Suppressor macrophage (primary cell): ENCODE measurements at places on chromosomes 7 and 10.

GRCh38 chr7:123346766-123347165, 147.0 kb upstream of the SLC13A1 start:
- DNase-seq: no peak

DNA sequence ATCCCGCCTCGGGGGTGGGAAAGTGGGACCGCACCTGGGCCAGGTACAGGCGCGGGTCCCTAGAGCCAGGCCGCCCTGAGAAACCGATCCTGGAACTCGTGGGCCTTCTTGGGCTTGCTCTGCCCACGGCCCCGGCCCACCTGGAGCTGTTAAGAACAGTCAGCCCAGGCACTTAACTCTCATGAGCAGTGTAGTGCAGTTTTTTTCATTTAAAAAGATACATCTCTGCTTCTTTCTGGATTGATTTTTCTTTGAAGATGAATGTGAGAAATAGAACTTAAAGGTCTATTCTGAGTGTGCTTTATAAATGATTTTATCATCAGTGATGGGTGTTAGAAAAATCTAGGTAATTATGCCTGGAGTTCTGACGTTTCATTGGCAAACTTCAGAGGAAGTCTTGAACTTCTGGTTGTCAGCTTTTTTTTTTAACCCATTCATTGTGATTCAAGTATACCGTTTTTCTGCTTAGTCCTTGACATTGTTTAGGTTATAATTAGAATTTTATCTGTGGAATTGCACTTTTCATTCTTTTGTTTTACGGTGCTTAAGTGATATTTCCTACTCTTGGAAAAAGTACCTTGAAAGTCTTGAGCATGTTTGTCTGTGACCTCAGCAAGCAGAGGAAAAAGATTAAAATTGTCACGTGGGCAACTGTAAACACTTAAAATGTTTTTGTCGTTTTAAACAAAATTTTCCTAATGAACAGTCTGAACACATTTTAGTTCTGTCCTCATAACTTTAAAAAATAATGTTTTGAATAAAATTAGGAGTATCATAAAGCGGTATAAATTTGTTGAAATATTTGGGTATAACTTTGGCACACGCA, 906 bp downstream of the CDK1 start:
- no peak for DNase-seq

GRCh38 chr10:86712317-86712707, 44.0 kb downstream of the LDB3 start:
- peak; percentile 9 for DNase-seq

DNA sequence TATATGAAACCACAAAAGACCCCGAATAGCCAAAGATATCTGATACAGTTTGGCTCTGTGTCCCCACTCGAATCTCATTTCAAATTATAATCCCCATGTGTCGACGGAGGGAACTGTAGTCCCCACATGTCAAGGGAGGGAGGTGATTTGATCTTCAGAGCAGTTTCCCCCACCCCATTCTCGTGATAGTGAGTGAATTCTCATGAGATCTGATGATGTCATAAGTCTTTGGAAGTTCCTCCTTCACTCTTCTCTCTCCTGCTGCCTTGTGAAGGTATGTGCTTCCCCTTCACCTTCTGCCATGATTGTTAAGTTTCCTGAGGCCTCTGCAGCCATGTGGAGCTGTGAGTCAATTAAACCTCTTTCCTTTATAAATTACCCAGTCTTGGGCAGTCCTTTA, 13.0 kb downstream of the ELAPOR2 start:
- DNase-seq: no peak

- DNase-seq: no peak
Observed at GRCh38 chr7:25802473-25802872, 349.5 kb upstream of the NFE2L3 start.

DNA sequence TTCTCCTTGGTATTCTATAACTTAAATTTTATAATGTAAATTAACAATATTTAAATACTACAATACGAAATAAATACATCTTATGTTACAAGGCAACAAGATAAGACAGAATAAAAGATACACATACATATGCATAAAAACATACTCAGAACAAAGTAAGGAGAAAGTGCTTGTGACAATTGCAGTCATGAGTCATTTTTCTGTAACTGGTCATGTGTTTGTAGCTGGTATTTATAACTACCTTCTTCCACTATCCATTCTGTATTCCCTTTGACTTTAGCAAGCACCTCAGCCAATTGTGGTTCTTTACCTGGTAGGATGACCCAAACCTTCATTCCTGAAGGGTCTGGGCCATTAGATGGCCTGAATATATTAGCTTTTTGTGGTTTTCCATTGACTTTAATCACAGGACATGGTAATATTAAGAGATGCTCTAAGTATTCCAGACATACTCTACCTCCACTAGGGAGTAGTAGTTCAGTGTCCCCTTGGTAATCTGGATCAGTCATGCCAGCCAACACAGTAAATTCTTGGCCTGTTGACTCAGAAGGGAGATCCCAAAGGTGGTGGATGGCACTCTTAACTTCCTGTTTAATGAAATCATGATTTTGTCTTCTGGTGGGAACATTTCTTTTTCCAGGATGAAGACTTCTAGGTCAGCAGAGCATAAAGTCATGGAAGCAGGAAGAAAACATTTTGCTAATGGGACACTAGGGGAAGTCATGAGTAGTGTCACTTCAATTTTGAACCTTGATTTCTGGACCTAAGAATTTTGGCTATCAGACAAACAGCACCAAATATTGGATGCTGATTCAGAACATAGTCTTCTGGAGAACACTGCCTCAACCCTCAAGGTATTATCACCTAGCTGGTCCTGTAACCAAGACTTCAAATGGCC, 733.7 kb upstream of the IGFBP3 start:
- no peak for DNase-seq

- DNase-seq: no peak
Observed at GRCh38 chr7:44530990-44531389, 10.1 kb downstream of the NPC1L1 start.

GRCh38 chr10:119250641-119251314, 43.4 kb downstream of the GRK5 start:
- DNase-seq: peak; percentile 7

GRCh38 chr10:71383972-71384687, 12.6 kb upstream of the CDH23 start:
- peak; percentile 87 for DNase-seq

- DNase-seq: peak; percentile 16
Observed at GRCh38 chr7:149598721-149599308, 101.2 kb upstream of the ZNF746 start.

DNA sequence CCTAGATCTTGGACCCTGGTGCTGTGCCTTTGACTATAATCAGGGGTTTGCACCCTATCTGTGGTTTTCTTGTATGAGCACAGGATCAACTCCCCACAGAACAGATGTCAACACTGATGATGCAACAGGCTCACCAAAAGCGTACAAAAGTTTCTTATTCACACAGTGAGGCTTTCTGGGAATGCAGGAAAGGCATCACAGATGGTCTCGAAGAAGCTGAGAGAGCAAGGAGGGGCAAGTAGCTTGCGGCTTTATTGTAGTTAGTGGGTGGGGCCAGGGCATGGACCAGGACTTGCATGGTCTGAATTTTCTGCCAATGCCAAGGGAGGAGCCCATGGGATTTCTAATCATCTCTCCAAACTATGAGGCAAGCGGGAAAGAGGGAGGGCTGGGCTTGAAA, 46.2 kb downstream of the SEC61G start:
- DNase-seq: no peak

GRCh38 chr7:2626498-2627117, 5.2 kb upstream of the TTYH3 start:
- DNase-seq: no peak

DNA sequence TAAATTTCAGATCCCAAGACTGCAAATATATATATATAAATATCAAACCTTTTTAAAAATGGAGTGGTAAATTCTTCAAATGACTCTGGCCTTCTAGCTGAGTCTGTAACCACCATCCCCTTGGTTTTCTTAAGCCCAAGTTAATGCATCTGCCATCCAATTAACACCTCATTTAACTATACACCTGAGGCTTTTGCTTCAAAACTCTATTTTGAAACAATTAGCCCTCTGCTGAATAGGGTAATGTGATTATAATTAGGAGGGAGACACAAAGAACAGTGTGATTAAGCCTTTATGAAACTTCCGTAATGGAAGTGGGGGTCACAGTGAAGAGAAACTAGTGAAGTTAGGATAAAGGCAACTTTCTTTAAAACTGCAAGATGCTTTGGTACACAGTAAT, 83.6 kb downstream of the GPR37 start:
- DNase-seq: no peak

GRCh38 chr7:127253281-127254162, 781 bp upstream of the GRM8 start:
- peak; percentile 81 for DNase-seq

GRCh38 chr10:35650894-35651293, 8.8 kb upstream of the FZD8 start:
- no peak for DNase-seq

- no peak for DNase-seq
Observed at GRCh38 chr10:24054421-24054820, 154.5 kb upstream of the KIAA1217 start.

DNA sequence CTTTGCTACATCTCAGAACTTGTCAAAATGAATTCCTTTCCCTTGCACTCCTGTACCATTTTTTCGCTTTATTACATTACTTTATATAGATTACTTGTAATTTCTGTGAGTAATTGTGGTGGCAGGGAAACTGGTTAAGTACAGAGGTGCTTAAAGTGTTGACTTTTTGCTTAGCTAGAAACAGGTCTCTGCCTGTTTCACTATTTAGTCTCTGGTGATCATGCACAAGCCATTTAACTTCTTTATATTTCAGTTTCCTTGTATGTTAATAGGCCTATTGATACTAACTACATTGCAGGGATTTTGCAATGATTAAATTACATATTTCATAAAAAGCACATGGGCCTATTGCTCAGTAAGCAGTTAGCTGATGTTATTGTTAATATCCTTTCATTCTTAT, 233.8 kb downstream of the PRKG1 start:
- no peak for DNase-seq

DNA sequence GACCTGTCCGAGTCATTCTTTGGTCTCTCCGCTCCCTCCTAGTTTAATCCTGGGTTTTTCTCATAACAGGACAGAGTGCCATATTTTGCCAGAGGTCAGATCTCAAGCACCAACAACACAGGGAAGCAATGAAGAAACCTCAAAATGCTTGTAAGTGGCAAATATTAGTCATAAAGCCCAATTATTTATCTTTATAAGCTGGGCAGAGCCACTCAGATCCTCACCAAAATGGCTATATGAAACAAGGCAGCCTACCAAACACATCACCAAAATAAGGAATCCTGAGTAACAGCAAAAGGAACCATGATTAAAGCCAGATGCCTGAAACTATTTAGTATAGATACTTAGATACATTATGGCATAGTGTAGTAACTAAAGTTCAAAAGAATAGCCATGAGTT, 4.7 kb downstream of the ECD start:
- no peak for DNase-seq

DNA sequence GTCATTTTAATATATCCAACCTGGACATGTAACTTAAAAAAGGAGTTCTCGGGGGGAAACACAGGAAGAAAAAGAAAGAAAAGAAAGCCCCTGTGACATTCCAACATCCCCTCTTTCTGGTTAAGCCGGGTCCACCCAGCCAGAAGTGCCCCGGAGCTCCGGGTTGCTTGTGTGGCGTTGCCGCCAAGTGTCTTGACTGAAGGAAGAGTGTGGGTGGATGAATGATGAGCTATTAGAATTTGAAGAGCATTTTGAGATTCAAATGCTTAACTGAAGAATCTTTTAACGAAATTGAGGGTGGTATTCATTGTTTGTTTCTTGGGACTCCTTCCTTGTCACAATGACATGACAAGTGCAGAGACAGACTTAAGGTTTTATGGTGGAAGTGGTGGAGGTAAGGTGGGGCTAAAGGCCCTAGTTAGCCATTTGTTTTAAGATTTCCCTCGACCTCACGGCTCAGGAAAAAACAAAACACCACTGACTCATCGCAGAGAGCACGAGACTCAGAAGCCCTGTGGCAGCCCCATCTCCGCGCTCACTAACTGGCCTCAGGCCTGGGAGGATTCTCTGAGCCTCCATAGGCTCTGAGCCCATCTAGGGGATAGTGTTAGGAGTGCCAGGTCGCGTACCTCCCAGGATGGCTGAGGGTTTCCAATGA, 1.8 kb upstream of the GLI3 start:
- no peak for DNase-seq

- DNase-seq: no peak
Observed at GRCh38 chr10:25901199-25901598, 32.8 kb upstream of the MYO3A start.

- DNase-seq: peak; percentile 57
Observed at GRCh38 chr7:134724606-134725005, 54.8 kb upstream of the CALD1 start.

GRCh38 chr10:102777711-102778453, 34.1 kb downstream of the WBP1L start:
- DNase-seq: peak; percentile 13

DNA sequence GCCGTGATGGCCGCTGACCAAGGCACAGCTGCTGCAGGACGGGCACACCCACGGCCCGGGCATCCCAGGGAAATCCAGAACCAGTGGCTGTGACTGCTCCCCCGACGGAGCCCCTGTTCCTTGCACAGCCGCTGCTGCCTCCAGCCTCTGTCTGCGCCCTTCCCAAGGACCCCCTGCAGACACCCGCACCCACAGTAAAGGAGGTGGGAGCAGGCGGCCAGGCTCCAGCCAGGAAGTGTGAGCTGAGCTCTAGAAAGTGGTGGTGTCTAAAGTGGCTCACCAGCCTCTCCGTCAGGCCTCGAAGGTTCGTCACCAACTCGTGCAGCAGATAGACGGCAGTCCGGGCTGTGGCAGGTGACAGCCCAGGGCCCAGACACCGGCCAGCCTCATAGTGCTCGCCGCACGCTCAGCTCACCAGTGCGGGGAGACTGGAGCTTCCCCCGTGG, 306.7 kb downstream of the DNAJB6 start:
- no peak for DNase-seq

- DNase-seq: no peak
Observed at GRCh38 chr10:91296471-91296870, 76.0 kb downstream of the PCGF5 start.

- DNase-seq: no peak
Observed at GRCh38 chr7:424961-425793, 94.5 kb downstream of the PDGFA start.

GRCh38 chr7:30852744-30853288, 58.8 kb upstream of the AQP1 start:
- DNase-seq: no peak

- DNase-seq: no peak
Observed at GRCh38 chr7:117808910-117809705, 64.1 kb downstream of the CTTNBP2 start.

DNA sequence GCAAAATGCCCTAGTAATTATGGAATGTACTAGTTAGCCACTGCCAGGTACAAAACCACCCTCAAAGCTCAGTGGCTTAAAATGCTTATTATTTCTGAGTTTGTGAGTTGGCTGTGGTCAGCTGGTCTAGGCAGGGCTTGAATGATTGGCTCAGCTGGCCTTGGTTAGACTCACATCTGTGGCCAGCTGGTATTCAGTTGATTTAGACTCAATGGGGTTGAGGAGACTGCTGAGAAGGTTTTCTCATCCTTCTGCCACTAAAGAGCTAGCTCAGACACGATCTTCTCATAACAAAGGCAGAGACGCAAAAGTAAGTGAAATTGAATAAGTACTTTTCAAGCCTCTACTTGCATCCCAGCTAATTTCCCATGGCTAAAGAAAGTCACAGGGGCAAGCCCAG, 57.1 kb upstream of the CYP2C18 start:
- DNase-seq: no peak

GRCh38 chr7:157955348-157955999, 618.7 kb downstream of the DNAJB6 start:
- DNase-seq: no peak

GRCh38 chr7:101163279-101164070, 1.9 kb downstream of the VGF start:
- DNase-seq: no peak
